ENCODE measurements at places on chromosomes 6 and 20. TPM values are rescaled to one million over a fixed set of nuclear protein-coding genes. Genes with fewer than 3 reads are reported as not detected.

GRCh38 chr20:1130847-1131246 is 12.4 kb downstream of the PSMF1 start:
- DNase-seq, result no peak
- H3K27me3 ChIP-seq, result no peaks in the 10 kb centered on the region
- H3K27ac ChIP-seq, result no peak overlapping the region
- no peak overlapping the region for H3K4me3 ChIP-seq
- peaks cover 16% of the 10 kb centered on the region for H3K36me3 ChIP-seq

VWA7 gene
- 13.0 TPM for total RNA-seq

GRCh38 chr20:8131598-8132483 is at the start of gene PLCB1:
TSS of gene PLCB1 (plus strand) at chr20:8132266. CDS start at chr20:8132652, 386 bp downstream.
- H3K36me3 ChIP-seq, result no peaks in the 10 kb centered on the region
- H3K4me3 ChIP-seq, result peak within 1 kb of the TSS; percentile 87
- DNase-seq, result peak; percentile 89
- H3K27ac ChIP-seq, result peak within 1 kb of the TSS; percentile 88

- H3K4me3 ChIP-seq, result peak overlapping the region; percentile 92
- no peaks in the 10 kb centered on the region for H3K27me3 ChIP-seq
- peaks cover 15% of the 10 kb centered on the region for H3K36me3 ChIP-seq
- H3K27ac ChIP-seq, result peak overlapping the region; percentile 94
Observed at GRCh38 chr6:44255871-44256774, 1.2 kb downstream of the SLC35B2 start.

EIF6 gene
- total RNA-seq, result 78.2 TPM

- DNase-seq, result no peak
- H3K27me3 ChIP-seq, result no peaks in the 10 kb centered on the region
- H3K4me1 ChIP-seq, result peaks cover 3% of the 10 kb centered on the region
- no peak overlapping the region for H3K27ac ChIP-seq
Observed at GRCh38 chr6:3333263-3333662, 74.5 kb downstream of the PSMG4 start.

DNA sequence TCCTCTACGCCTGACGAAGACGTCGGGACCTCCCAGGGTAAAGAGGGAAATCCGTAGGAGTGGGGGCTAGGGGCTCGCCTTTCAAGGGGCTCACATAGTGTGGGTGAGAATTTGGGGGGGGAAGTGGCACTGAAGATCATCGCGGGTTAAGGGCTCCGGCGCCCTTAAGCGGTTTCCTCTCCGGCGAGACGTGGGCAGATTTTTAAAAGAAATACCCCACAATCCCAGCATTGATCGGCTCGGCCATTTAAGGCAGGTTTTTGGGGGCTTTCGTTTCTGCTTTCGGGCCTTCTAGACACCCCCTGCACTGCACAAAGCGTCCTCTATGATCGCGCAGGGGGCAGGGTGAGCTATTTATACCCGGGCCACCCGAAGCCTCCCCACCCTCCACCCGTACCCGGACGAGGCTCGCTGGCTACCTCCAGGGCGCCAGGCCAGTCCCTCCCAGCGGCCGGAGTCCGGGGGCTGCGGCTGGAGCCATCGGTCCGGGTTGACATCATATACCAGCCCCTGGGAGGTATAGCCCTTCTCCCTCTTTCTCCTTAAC is 1.2 kb downstream of the NKX2-2 start:
- no peak overlapping the region for H3K27ac ChIP-seq
- peaks cover 71% of the 10 kb centered on the region for H3K27me3 ChIP-seq
- H3K4me3 ChIP-seq, result no peak overlapping the region
- DNase-seq, result no peak
- H3K36me3 ChIP-seq, result no peaks in the 10 kb centered on the region

TRAPPC3L gene
- total RNA-seq, result not detected

CCDC167 gene
- total RNA-seq, result 54.6 TPM

- H3K27ac ChIP-seq, result no peak overlapping the region
- H3K27me3 ChIP-seq, result no peaks in the 10 kb centered on the region
- H3K36me3 ChIP-seq, result no peaks in the 10 kb centered on the region
- no peaks in the 10 kb centered on the region for H3K4me1 ChIP-seq
- DNase-seq, result no peak
Observed at GRCh38 chr6:4336084-4336483, 200.7 kb upstream of the ECI2 start.

RBBP8NL gene
- total RNA-seq, result 4.9 TPM

GRCh38 chr6:156685823-156686222 is 91.4 kb upstream of the ARID1B start:
- H3K4me3 ChIP-seq, result peak overlapping the region; percentile 56
- H3K4me1 ChIP-seq, result no peaks in the 10 kb centered on the region
- H3K36me3 ChIP-seq, result no peaks in the 10 kb centered on the region
- DNase-seq, result no peak

ULBP3 gene
- not detected for total RNA-seq

- no peaks in the 10 kb centered on the region for H3K4me1 ChIP-seq
- no peak overlapping the region for H3K27ac ChIP-seq
- no peaks in the 10 kb centered on the region for H3K27me3 ChIP-seq
- H3K4me3 ChIP-seq, result no peak overlapping the region
Observed at GRCh38 chr20:23626040-23626620, 11.6 kb downstream of the CST3 start.

DNA sequence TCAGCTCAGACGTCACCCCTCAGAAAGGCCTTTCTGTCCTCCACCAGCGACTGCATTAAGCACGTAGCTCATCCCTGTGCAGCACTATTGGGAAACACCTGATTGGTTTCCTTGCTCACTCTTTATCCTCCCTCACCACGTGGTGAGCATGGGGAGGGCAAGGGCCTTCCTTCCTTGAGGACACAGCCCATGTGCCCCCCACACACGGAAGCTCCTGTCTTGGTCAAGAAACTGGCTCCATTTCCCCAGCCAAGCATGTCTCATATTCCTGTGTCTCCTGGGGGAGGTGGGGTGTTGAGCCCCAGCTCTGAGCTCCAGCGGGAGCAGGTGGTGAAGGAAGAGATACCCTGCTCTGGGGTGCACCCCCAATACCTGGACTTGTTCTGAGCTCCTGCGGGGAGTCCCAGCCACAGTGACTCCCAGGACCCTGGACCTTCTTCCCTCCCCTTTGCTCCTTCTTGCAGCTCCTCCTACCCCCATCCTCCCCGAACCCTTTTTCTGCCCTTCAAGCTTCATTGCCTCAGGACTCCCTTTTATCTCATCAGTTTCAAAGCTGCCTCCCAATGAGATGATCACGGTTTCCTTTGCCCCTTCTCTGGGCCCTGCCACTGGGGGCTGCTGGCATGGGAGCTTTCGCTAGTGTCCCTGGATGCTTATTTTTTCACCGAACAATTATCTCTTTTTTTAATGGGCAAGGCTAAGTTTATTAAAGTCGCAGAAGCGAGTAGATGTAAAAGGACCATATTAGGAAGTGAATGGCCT is 230.1 kb downstream of the TFAP2C start:
- no peaks in the 10 kb centered on the region for H3K36me3 ChIP-seq
- no peak overlapping the region for H3K27ac ChIP-seq
- H3K4me1 ChIP-seq, result no peaks in the 10 kb centered on the region
- no peak overlapping the region for H3K4me3 ChIP-seq
- H3K27me3 ChIP-seq, result no peaks in the 10 kb centered on the region

CTCFL gene
- not detected for total RNA-seq

DNA sequence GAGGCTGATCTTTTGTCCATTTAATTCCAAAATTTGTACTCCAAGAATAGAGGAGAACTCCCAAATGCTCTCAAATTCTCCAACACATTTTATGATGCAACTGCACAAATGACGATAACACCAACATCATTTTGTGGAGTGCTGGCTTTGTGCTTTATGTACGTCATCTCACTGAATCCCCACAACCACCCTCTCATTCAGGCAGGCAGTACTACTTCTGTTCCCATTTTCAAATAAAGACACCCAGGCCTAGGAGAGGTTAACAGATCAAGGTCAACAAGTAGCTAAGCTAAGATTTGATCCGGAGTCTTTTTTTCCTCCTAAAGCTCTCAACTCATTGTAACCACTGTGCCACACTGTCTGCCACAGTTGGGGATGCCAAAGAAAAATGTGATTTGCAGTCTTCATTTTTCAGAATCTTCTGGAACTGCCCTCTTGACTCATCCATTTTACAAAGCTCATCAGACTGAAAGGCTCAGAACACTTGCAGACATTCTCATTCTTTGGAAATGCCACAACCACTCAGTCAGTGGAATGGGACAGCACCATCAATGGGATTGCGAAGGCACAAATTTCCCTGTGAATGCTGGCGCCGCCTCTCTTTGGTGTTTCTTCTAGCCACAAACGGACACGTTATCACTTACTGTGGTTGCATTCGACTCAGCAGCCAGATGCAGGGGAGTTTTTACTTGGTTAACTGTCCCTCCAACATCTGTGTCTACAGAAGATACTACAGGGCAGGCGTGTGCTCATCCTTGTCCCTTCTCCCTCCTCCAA is 184.4 kb downstream of the GJA10 start:
- no peaks in the 10 kb centered on the region for H3K36me3 ChIP-seq
- no peaks in the 10 kb centered on the region for H3K4me1 ChIP-seq
- H3K27ac ChIP-seq, result no peak overlapping the region
- H3K4me3 ChIP-seq, result no peak overlapping the region
- no peak for DNase-seq

LIN28B gene
- 2.6 TPM for total RNA-seq

- H3K4me3 ChIP-seq, result no peak overlapping the region
- H3K36me3 ChIP-seq, result no peaks in the 10 kb centered on the region
- H3K27me3 ChIP-seq, result no peaks in the 10 kb centered on the region
- H3K27ac ChIP-seq, result no peak overlapping the region
Observed at GRCh38 chr6:156633291-156633690, 143.9 kb upstream of the ARID1B start.

GRCh38 chr20:62370115-62370806 is 3.1 kb upstream of the LAMA5 start:
- peak overlapping the region; percentile 63 for H3K27ac ChIP-seq
- peaks cover 36% of the 10 kb centered on the region for H3K4me1 ChIP-seq
- no peak overlapping the region for H3K4me3 ChIP-seq
- no peaks in the 10 kb centered on the region for H3K27me3 ChIP-seq
- no peak for DNase-seq

MRAP2 gene
- 11.5 TPM for total RNA-seq

- H3K36me3 ChIP-seq, result no peaks in the 10 kb centered on the region
- H3K4me3 ChIP-seq, result no peak overlapping the region
Observed at GRCh38 chr6:90068264-90068663, 174.0 kb downstream of the GJA10 start.

GRCh38 chr20:49868964-49869363 is 46.4 kb downstream of the SPATA2 start:
- no peak for DNase-seq
- H3K36me3 ChIP-seq, result no peaks in the 10 kb centered on the region
- no peaks in the 10 kb centered on the region for H3K4me1 ChIP-seq
- H3K27me3 ChIP-seq, result no peaks in the 10 kb centered on the region
- H3K27ac ChIP-seq, result no peak overlapping the region
- no peak overlapping the region for H3K4me3 ChIP-seq

GRCh38 chr20:289693-290083 is 862 bp downstream of the C20orf96 start:
- H3K27me3 ChIP-seq, result no peaks in the 10 kb centered on the region
- peak overlapping the region; percentile 84 for H3K27ac ChIP-seq

DNA sequence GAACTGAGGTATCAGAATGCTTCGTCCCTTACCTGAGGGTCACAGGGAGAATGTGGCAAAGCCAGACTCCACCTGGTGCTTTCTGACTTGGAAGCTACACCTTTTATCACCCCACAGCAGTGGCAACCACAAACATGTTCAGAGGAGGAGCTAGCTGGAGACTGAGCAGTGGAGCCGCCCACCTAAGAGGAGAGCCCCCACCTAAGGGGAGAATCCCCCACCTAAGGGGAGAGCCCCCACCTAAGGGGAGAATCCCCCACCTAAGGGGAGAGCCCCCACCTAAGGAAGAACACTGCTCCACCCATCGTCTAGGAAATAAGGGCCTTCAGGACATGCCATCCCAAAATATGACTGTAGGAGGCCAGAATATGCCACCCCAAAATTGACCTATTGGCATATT is 4.0 kb downstream of the SLC52A3 start:
- H3K4me3 ChIP-seq, result no peak overlapping the region
- H3K27ac ChIP-seq, result no peak overlapping the region
- no peak for DNase-seq

RAMACL gene
- total RNA-seq, result 1.1 TPM

GRCh38 chr6:140929121-140929520 is 1203.6 kb upstream of the GJE1 start:
- no peak for DNase-seq
- no peak overlapping the region for H3K4me3 ChIP-seq
- no peaks in the 10 kb centered on the region for H3K27me3 ChIP-seq
- no peaks in the 10 kb centered on the region for H3K36me3 ChIP-seq

SIGLEC1 gene
- 5.3 TPM for total RNA-seq

DNA sequence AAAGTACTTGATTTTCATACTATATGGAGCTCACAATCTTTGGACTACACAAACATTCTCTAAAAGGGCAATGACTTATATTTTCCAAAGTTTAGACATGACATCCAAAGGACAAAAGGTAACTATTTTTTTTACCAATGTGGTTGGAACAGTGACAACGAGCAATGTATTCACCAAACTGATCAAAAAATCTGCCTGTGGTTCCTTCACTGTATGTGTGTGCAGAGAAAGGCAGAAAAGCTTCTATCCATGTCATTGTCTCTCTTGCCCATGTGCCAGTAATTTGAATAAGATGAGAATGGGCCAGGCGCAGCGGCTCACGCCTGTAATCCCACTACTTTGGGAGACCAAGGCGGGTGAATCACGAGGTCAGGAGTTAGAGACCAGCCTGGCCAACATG is 25.5 kb downstream of the MCUR1 start:
- H3K4me1 ChIP-seq, result no peaks in the 10 kb centered on the region
- H3K27me3 ChIP-seq, result no peaks in the 10 kb centered on the region
- DNase-seq, result no peak
- H3K36me3 ChIP-seq, result no peaks in the 10 kb centered on the region
- H3K4me3 ChIP-seq, result no peak overlapping the region

TFAP2A gene
- total RNA-seq, result 16.0 TPM

MACROD2 gene
- 8.0 TPM for total RNA-seq

DNA sequence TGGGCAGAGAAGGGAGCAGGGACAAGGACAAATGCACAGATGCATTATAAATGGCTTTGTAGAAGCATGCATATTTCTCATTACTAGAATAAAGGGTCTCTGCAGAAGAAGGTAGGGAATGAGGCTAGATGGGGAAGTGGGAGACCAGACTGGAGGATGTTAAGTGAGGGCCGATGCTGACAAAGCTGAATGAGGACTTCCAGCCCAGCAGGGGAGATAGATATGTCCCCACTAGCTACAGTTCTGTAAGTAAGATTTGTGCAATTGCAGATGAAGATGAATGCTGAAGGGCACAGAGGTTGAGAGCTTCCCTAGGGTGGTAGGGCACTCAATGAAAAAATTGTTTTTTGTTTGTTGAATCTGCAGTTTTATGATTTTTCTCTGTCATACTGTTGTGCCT is 16.9 kb downstream of the ADGRG6 start:
- DNase-seq, result no peak
- no peaks in the 10 kb centered on the region for H3K36me3 ChIP-seq
- H3K27me3 ChIP-seq, result no peaks in the 10 kb centered on the region
- H3K4me3 ChIP-seq, result no peak overlapping the region
